Hepatic stellate cell (primary cell): ENCODE measurements at places on chromosomes 1 and 21.

- DNase-seq, result no peak
These were observed 14.1 kb downstream of the GBP6 start for GRCh38 chr1:89378001-89378400.

DNA sequence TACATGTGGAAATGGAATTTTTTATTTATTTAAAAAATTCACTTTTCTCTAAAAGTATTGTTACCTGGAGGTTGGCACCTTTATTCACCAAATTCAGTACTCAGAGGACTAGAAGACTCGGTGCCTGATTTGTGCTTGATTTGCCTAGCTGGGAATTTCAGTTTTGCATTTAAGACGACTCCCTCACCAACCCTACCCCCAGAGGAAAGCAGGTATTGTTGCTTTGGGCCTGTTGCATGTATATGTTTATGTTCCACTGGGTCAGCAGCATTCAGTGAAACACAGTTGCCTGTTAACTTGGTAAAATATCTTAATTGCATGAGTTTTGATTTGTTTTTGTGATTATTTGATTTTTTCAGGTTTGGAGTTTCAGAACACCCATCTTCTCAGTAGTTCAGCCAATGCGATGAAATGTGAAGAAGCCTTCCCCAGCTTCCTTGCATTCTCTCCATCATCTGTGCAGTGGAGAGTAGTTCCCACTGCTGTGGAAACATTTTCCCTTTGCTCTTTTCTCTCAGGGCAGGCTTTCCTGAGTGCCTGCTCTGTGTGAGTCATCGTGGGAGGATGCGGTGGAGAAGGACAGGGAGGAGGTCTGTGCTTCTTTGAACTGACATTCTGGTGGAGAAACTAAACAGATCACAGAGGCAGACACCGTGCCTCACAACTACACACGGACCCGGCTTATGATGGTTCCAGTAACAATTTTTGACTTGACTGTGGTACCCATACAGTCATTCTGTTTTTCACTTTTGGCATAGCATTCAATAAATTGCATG is 6.4 kb downstream of the ADARB1 start:
- peak; percentile 80 for DNase-seq

DNA sequence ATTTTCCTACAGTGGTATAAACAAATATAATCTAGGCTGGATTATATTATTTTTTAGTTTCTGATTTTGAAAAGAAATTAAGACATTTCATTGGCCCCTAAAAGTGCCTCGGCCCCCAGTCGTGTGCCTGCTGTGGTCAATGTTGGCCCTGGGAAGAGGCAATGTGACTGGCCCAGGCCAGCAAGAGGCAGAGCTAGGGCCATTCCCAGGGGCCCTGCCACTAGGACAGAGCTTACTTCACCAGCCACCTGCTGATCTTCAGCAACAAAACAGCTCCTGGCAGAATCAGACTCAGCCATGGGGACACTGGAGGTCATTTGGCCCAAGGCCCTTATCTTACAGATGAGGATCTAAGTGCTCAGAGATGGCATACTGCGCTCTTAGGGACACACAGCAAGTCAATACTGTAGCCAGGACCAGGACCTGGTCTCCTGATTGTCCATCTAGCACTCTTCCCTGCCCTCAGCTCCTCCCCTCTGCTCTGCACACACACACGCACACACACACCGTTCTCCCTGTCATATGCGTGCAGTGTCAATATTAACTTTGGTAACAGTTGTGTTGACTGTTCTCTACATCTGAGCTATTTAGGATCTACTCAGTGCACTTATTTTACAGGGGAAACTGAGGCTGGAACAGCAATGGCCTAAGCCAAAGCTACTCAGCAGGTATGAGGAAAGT is 16.6 kb upstream of the KLHDC7A start:
- no peak for DNase-seq

DNA sequence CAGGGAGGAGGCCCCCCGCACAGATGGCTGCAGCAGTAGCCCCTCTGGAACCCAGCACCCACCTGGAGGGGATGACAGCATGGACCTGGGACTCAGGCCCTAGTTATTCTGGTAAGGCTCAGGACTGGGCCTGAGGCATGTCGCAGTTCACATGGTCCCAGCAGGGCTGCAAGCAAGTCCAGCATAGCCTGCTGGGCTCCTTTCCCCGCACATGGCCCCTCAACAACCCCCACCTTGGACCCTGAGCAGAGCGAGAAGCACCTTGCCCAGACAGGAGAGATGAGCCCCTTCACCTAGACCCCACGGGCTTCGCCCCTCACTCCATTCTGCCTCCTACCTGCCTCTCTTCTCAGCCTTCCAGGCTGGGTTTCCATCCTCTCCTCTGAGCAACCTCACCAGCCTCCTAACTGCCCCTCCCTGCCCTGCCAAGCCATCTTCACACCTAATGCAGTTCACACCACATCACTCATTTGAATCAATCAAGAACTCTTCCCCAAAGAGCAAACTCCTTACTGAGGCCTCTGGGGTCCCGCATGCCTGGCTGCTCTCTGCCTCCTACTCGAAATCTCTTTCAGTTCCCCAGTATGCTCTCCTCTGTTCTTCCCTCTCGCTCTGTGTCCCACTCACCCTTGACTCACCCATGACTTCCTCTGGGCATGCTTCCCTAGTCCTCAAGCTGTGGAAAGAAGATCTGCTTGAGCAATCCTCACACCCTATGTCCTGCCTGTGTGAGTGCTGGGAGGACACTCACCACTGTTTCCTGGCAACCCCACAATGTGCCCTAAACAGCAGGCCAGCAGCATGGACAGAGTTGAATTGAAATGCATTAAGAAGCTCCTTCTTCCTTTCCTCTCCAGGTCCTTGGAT is 9.4 kb upstream of the THEMIS2 start:
- DNase-seq, result peak; percentile 96

DNA sequence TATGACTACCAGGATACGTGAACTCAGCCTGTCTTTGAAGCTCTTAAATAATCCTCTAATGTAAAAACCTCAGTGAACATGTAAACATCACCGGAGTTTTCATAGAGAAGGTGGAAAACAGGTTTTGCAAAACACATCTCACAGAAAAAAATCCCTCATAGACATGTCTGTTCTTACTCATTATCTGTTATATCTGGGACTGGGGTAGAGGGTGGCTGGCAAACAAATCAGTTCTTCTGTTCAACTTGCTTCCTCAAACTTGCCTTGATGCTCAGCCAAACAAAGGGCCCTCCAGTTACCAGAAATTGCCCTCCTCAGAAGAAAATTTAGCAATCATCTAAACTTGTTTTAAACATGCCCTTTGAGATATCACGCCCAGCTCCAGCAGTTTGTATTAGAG is 66.1 kb upstream of the CXADR start:
- DNase-seq, result no peak

- DNase-seq, result peak; percentile 33
These were observed at the start of gene ITLN2 for GRCh38 chr1:160954158-160955104. Gene ITLN2 (minus strand): TSS chr1:160954809. CDS start chr1:160954741, 68 bp downstream.

DNA sequence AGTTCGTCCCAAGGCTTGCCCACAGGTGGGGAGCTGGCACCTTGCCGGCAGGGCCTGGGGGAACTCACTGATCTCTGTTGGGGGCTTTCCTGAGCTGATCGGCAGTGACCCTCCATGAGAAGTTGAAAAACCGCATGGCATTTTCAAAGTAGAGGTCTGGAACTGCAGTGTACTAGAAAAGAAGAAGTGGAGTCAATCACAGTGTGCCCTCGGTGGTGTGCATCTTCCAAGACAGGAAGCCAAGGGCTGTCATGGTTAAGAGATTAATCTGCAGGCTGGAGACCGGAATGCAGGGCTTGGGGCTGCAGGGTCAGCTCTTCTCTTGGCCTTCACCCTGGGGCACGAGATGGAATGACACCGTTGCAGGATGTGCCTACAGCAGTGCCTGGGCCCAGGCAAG is 56.8 kb downstream of the ECE1 start:
- no peak for DNase-seq

DNA sequence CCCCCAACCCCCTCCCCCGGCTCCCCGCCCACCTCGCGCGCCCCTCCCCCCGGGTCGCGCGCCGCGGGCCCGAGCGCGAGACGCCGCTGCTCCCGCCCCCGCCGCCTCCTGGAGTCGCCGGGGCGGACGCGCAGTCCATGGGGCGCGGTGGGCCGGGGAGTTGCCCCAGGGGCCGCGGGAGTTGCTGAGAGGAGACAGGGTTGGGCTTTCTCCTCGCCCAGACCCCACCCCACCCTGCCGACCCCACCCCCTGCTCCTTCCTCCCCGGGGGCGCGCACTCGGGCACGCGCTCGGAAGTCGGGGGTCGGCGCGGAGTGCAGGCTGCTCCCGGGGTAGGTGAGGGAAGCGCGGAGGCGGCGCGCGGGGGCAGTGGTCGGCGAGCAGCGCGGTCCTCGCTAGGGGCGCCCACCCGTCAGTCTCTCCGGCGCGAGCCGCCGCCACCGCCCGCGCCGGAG is at the start of gene LAMC1:
Gene LAMC1 (plus strand): TSS at position 275 of the 455 bp plus-strand sequence. CDS start 297 bp downstream, outside the sequence.
- peak; percentile 79 for DNase-seq

GRCh38 chr1:91454136-91454535 is 46.5 kb upstream of the CDC7 start:
- DNase-seq, result no peak

GRCh38 chr1:57633056-57633455 is 209.2 kb upstream of the DAB1 start:
- DNase-seq, result no peak

DNA sequence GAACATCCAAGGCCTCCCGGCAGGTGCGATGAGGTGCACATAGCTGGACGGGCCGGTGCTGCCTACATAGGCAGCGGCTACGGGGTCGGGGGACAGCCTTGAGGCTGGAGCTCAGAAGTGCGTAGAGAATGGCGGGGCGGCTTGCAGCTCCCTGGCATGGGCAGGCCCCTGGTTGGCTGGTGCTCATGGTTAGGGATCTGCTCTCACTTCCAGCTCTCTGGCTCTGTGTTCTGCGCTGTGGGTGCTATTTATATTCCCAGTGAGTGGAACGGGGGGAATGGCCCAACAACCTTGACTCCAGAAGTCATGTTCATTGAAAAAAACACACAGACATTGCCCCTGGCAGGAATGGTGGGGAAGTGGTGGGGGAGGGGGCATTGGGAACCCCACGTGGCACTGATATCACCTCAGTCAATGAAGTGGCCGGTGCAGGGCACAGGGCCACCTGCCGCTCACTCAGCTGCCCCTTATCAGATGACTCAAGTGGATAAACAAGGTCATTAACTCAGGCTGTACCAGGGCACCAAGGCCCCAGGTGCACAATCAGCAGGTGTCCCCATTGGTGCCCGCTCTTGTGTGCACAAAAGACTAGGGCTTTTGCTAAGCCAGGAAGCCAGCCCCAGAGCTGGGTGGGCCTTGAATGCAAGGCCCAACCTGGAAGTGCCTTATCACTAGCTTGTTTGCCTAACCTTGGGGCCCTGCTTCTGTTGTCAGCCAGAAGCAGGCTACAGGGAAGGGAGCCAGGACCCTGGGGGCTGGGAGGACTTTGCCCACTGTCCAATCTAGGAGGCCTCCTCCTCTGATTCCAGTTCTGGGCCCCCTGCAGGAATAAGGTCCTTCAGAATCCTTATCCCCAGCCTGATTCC is at the start of gene NR0B2:
Gene NR0B2 (minus strand): TSS at position 222 of the 866 bp plus-strand sequence. CDS start 35 bp downstream, at position 187.
- DNase-seq, result no peak

- no peak for DNase-seq
These were observed 7.6 kb upstream of the C1QA start for GRCh38 chr1:22628698-22629444.
